NCI-H2081 (cell line): ENCODE measurements at places on chromosomes 1 and 21.

GRCh38 chr1:151547119-151547899 lies 7.2 kb downstream of the TUFT1 start:
- DNase-seq = no peak

DNA sequence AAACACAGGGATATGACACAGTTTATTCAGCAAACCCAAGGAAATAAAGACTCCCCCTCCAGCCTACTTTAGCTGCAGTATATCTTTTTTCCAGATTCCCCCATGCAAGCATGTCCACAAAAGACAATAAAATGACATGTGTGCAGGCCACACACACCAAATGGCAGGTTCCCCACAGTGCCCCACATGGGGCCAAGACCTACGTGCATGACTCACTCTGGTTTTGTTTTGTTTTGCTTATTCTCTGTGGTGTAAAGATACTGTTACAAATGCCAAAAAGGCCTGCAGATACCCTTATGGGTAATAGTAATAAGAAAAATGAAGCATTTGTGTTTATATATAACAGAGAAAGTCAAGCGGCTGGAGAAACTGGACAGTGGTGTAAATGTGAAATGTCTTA lies 71.6 kb downstream of the RD3 start:
- peak; percentile 37 for DNase-seq

GRCh38 chr21:36627242-36627641 lies 71.7 kb upstream of the SIM2 start:
- DNase-seq = no peak

- no peak for DNase-seq
These were observed 27.7 kb upstream of the DYRK1A start for GRCh38 chr21:37338671-37339551.
